Esophagus squamous epithelium (tissue), 5 donors: ENCODE measurements at places on chromosomes 16 and 17.

- DNase-seq = no peak
Observed at GRCh38 chr16:48318630-48319029, 66.6 kb downstream of the SIAH1 start.

DNA sequence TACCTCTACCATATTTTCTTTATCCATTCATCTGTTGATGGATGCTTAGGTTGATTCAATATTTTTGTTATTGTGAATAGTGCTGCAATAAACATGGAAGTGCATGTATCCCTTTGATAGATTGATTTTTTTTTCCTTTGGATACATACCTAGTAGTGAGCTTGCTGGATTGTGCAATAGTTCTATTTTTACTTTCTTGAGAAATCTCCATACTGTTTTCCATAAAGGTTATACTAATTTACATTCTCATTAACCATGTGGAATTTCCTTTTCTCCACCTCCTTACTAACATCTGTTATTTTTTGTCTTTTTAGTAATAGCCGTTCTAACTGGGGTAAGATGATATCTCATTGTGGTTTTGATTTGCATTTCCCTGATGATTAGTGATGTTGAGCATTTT lies 124.6 kb upstream of the TOX3 start:
- DNase-seq = no peak

DNA sequence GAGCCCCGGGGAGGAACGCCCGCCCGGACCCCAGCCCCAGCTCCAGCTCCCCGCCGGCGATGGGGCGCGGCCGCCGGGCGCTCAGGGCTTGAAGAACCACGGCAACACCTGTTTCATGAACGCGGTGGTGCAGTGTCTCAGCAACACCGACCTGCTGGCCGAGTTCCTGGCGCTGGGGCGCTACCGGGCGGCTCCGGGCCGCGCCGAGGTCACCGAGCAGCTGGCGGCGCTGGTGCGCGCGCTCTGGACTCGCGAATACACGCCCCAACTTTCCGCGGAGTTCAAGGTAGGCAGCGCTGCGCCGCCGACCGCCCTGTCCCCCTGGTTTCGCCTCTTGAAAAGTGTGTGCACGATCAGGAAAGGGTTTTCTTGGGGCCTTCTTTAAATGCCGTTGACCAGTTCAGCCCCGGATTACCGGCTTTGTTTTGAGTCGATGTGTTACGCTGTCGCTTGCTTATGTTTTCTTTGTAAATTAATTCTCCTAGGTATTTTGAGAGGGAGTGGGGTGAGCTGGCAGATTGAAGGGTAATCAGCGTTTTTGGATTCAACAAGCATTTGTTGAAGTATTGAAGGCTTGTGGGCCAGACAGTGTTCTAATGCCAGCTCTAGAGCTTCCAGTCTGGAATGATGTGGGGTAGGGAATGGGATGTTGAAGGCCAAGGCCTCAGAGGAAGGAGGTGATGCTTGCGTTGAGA lies 681 bp downstream of the USP43 start:
- no peak for DNase-seq

- no peak for DNase-seq
Observed at GRCh38 chr17:75181110-75181509, 1.6 kb downstream of the SUMO2 start.

DNA sequence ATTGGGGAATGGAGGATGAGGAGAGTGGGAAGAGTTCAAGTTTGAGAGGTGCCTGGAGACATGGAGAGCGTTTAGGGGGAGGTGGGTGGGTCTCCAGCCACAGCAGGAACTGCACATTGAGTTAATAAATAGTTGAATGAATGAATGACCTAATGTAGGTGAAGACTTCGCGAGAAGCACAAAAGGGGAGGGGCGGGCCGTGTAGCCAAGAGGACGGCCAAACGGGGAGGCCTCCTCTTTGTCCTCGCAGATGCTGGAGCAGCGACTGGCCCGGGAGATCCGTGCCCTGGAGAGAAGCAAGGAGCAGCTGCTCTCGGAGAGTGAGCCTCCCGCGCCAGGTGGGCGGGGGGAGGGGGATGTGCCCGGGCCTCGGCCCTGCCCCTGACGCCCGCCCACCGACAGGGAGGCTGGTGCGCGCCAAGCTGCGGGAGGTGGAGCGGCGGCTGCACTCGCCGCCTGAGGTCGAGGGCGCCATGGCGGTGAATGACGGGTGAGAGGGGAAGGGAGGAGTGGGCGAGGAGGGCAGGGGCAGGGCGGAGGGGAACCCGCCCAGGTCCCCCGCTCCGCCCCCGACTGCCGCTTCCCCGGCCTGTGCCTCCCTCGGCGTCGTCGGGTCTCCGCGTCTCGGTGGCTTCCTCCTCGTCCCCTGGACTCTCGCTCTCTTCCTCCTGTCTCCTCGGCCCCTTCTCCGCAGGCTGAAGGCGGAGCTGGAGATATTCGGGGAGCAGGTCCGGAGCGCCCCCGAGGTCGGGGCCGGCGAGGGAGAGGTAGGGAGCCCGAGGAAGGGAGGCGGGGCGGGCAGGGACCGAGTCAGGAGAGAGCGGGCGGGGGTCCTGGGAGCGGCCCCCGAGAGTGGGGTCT lies 12.9 kb downstream of the SYCE1L start:
- no peak for DNase-seq

- no peak for DNase-seq
Observed at GRCh38 chr16:14354561-14355351, 275.3 kb downstream of the PARN start.

DNA sequence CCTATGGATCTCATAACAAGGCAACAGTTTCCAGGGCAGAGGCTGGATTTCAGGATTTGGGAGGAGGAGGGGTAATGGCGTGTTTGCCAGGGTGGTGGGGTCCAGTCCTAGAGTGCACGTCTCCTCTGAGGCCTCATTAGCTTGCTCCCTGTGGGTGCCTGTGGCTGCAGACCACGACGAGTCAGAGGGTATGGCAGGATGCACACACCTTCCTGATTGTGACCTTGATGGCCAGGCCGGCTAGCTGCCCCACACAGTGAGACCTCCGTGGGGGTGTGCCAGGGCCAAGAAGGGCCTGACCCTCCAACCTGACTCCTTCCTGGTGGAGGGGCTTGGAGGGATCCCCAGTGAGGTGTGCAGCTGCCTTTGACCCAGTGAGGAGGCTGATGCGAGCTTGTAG lies 4.0 kb upstream of the SMTNL2 start:
- no peak for DNase-seq

GRCh38 chr17:71975331-71975801 lies 145.5 kb upstream of the SOX9 start:
- DNase-seq = no peak

DNA sequence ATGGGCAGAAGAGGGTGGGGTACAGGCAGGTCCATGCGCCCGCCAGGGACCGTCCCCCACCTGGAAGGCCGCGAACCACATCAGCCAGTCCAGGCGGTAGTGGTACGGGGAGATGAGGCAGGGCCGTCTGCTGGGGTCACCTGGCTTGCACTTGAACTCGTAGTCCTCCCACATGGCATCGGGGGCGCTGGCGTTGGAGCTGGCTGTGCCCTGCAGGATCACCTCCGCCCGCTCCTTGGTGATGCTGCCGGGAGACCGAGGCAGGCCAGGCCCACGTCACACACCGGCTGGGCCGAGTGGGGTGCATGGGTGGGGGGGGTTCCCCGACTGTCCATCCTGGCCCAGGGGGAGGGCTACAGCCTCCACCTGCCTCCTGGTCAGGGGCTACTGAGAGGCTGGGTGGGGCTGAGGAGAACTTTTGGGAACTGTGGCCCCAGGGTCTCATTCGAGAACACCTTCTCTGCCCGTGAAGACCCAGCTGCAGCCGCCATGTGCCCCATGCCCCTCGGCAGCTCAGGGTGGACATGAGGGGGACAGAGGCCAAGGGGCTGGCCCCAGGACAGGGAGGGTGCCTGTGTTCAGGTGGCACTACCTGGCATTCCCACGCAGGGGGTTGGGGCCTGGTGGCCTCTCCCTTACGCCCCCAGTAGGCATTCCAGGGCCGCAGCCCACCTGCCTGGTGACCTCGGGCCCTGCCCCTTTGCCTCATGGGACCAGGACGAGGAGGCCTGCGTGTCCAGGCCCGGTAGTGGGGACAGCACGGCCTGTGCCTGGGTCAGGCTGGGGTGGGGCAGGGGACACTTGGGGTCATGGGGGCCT lies 69.5 kb upstream of the GNG13 start:
- no peak for DNase-seq

GRCh38 chr16:18788828-18789514 lies 1.2 kb downstream of the RPS15A start:
- DNase-seq = no peak

- no peak for DNase-seq
Observed at GRCh38 chr16:80824623-80825364, 20.4 kb upstream of the CDYL2 start.

- DNase-seq = no peak
Observed at GRCh38 chr16:79309606-79310005, 290.9 kb downstream of the MAF start.

GRCh38 chr16:10609402-10609774 lies 29.0 kb upstream of the EMP2 start:
- DNase-seq = no peak

DNA sequence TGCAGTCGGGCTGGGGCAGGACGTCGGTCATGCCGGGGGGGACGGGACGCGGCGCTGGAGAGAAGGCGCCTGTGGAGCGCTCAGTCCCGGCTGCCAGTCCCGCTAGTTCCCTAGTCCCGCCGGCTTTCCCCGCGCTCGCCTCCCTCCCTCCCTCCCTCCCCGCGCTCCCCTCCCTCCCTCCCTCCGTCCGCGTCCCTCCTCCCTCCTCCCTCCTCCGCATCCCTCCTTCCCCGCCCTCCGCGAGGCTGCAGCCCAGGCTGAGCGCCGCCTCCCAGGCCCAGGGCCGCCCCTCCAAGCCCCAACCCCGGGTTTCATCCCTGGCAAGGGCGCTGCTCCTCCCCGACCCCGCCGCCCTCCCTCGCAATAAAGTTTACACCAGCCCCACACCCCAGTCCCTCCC lies 34.8 kb downstream of the TIMM22 start:
- no peak for DNase-seq

GRCh38 chr16:13594823-13595222 lies 325.1 kb upstream of the ERCC4 start:
- no peak for DNase-seq

DNA sequence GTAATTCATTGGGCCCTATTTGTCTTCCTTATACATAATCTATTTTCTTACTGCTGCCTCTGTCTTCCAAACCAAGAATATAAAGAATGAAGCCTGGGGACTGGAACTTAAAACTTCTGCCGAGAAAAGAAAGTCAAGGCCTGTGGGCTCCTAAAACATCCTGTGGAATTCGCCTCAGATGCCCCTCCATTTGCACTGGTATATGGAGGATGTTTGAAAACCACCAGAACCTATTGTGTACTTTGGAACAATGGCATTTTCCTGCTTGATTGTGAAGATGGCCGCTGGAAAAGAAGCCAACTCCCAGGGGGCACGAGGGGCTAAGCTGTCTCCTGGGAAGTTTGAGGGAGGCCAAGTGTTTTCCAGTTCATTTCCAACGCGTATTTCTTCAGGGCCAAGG lies 122.4 kb downstream of the WWOX start:
- no peak for DNase-seq

GRCh38 chr17:49715216-49715615 lies 7.5 kb upstream of the SLC35B1 start:
- DNase-seq = no peak

DNA sequence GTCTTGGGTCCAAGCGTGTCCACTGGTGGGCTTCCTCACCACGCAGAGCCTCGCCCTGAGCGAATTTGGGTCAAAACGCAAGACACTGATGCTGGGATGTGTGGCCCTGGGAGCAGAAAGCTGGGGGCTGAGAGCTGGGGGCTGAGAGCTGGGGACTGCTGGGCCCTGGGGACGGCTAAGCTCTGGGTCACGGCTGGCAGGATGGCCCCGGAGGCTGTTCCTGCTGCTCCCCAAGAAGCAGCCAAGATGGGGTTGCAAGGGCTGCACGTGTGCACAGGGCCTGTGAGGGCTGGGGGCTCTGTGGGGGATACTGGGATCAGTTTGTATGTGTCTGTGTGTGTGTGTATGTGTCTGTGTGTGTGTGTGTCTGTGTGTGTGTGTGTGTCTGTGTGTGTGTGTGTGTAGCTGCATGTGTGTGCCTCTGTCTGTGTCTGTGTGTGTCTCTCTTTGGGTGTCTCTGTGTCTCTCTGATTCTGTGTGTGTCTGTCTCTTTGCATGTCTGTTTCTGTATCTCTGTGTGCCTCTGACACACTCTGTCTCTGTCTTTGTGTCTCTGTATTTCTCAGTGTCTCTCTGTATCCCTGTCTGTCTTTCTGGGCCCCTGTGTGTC lies 38.2 kb upstream of the CIBAR2 start:
- DNase-seq = no peak

GRCh38 chr16:88799569-88800276 lies 3.9 kb upstream of the CDT1 start:
- no peak for DNase-seq

DNA sequence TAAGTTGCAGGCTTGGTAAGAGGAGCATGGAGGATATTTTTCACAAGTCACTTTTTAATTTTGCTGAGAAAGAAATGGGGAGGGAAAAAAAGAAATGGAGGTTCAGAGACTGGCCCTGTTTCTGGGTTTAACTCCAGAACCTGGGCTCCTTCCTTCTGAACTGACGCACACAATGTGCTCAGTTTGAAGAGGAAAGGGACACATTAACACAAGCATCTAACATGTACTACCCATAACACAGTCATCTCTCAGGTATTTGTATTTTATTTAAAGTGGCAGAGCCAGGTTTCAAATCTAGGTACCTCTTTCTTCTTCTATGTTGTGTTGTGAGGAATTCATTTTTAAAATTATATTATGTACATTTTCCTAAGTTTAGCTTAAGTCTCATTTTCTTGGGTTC lies 5.3 kb upstream of the TMEM100 start:
- no peak for DNase-seq

DNA sequence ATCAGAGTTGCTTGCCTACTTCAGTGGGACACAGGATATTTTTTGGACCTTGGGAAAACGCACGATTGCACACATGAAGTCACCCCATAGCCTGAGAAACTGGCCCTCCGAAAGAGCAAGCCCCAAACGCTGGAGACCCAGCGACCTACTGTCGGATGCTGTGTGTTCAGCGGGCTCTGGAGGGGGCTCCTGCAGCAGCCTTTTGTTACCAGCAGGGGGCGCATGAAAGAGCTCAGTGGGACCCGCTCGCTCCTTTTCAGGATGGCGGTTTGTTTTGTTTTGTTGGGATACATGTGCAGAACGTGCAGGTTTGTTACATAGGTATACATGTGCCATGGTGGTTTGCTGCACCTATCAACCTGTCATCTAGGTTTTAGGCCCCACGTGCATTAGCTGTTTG lies 28.4 kb downstream of the MYH3 start:
- no peak for DNase-seq

GRCh38 chr17:16516594-16517051 lies 24.6 kb upstream of the LRRC75A start:
- no peak for DNase-seq

DNA sequence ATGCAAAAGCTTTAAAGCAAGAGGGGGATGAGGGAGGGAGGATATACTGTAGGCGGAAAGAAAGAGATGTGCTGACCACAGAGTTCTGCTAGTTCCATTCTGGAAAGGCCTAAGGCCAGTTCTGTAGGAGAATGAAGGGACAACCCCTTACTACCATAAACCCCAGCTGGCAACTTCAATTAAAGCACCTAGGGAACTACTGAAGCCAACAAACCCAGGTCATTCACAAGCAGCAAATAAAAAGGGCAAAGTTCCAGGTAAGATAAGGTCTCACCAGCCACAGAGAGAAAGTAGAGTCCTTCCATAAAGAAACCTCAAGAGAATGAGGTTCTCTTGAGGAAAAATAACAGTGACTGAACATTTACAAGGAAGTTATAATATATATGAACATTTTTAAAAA lies 12.8 kb downstream of the TERF2 start:
- DNase-seq = no peak

GRCh38 chr17:51427856-51428255 lies 167.5 kb downstream of the UTP18 start:
- DNase-seq = no peak
